ENCODE measurements at places on chromosomes 5 and 9. TPM values are rescaled to one million over a fixed set of nuclear protein-coding genes. Genes with fewer than 3 reads are reported as not detected.
A peak's percentile ranks its signal among the peaks of the same experiment; 100 is the strongest.

- no peak for DNase-seq
These were observed 206.8 kb downstream of the CD180 start for GRCh38 chr5:66989781-66990180.

DNA sequence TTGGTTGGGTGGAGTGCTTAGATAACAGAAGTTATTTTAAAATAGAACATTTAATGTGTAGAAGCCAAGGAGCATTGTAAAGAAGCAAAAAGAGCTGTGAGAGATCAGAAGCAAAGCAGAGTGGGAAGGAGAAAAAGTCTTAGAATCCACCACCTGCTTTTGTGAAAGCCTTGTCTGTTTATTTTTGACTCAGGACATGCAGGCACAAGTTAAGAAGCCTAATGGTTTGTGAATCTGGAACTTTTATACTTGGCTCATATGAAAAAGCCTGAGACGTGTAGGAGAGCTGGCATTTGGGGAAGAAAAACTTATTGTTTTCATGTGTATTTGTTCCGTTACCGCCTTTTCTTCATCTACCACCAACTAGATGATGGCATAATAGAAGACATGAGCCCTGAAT, 38.5 kb upstream of the ITGA2 start:
- DNase-seq, result no peak

DNA sequence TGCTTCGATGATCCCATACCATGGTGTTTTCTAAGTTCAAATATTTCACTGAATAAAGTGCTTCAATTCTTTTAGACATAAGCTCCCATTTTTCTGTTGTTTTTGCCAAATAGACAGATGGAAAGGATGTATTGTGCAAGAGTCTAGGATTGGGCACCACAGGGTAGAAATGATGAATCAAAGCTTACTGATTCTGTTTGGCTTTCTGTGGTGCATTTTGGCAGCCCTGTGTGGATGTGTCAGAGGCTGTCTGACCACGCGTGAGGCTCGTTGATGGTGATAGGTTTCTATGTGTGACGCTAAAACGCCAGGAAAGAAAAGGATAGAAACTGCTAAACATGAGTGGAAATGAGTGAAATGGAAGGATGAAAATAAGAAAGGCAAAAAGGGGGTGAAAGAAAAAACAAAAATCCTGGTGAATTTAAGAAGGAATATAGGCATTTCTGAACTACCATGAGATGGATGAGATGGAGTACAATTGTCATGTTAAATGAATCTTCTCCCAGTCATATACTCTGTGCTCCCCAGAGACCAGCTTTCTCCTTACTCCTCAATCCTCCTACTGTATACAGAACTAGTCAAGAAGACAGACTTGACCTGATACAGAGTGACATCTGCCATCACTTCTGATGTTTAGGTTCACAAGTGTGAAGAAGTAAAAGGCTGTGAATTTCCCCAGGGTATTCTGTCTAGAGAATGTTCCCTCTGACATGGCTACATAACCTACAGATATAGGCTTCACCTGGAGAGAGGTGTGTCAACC, 54.4 kb downstream of the ANKH start:
- no peak for DNase-seq

DNA sequence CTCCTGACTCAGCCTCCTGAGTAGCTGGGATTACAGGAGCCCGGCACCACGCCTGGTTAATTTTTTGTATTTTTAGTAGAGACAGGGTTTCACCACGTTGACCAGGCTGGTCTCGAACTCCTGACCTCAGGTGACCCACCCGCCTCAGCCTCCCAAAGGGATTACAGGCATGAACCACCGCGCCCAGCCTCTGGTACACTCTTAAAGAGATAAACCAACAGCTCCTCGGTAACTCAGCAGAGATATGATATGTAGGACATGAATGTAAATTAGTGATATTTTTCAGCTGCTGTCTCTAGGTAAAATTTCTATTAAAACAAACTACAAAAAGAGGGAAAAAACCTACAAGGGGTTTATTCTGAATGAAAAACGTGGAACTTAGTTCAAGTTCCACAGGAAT, 42.8 kb upstream of the HK3 start:
- no peak for DNase-seq

DNA sequence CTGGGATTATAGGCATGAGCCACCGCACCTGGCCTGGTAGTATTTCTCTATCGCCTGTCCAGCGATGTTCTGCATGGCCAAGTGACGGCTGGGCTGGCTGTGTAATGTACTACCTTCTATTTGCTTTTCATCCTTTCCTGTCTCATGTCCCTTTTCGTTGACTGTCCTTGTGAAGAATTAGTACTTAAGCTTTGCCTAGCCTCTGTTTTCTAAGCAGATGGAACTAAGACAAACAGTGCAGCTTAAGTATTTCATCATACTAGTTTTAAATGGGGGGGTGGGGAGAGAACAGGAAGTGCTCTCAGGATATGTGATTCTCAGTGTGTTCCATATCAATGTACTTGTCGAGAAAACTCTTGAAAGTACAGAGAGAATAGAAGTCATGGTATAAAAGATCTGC, 31.7 kb upstream of the CCL21 start:
- no peak for DNase-seq

DNA sequence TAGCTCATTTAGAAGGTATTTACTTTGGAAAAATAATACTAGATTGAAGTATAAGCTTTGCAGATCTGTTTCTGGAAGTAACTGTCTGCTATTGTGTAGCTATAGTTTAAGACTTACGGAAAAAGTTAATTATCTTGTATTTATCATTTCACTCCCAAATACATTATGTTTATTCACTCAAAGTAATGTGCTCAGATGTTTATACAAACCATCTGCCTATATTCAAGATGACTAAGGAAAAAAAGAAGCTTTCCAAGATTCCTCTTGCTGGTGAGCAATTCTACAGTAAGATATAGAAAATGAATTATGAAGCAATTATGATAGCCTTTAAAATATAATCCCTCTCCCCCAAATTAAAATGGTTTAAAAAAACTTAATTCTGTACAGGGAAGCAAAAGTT, 137.9 kb downstream of the KIAA0825 start:
- no peak for DNase-seq

DNA sequence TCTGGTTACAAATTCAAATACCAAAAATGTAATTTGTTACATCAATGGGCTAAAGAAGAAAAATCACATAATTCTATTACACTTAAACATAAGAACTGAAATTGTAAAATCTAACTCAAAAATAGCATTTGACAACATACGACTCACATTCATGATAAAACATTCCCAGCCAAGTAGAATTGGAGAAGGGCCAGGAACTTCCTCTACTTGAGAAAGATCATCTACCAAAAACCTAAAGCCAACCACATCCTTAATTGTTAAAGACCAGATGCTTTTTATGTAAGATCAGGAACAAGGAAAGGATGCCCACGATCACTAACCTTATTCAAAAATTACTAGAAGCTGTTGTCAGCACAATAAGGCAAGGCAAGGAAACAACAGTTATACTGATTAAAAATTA, 1819.8 kb upstream of the C9orf72 start:
- DNase-seq, result no peak

- DNase-seq, result no peak
These were observed 172.3 kb upstream of the PPP1R26 start for GRCh38 chr9:135307300-135307699.

DNA sequence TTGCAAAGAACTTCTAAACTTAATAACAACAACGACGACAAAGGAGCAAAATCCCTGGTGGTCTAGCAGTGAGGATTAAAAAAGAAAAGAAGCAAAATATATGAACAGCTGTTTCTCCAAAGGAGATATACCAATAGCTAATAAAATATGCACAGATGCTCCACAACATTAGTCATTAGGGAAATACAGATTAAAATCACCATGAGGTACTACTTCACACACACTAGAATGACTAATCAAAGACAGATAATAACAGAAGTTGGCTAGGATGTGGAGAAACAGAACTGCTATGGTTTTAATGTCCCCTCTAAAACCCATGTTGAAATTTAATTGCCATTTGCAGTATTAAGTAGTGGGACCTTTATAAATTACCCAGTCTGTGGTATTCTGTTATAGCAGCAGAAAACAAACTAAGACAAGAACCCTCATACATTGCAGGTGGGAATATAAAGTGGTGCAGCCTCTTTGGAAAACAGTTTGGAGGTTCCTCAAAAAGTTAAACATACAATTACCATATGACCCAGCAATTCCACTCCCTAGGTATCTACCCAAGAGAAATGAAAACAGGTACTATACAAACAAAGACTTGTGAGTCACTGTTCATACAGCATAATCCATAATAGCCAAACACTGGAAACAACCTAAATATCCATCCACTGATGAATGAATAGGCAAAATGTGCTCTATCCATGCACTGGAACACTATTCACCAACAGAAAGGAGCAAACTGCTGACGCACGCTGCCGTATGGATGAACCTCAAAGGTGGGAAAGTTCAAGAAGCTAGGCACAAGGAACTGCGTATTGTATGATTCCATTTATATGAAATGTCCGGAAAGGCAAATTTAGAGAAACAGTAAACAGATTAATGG, 11.4 kb upstream of the DUSP1 start:
- DNase-seq, result peak; percentile 38

The OLFM1 gene
- total RNA-seq, result 0.95 TPM

The LRRC70 gene
- total RNA-seq, result 24.5 TPM

The GHR gene
- total RNA-seq, result 0.27 TPM

DNA sequence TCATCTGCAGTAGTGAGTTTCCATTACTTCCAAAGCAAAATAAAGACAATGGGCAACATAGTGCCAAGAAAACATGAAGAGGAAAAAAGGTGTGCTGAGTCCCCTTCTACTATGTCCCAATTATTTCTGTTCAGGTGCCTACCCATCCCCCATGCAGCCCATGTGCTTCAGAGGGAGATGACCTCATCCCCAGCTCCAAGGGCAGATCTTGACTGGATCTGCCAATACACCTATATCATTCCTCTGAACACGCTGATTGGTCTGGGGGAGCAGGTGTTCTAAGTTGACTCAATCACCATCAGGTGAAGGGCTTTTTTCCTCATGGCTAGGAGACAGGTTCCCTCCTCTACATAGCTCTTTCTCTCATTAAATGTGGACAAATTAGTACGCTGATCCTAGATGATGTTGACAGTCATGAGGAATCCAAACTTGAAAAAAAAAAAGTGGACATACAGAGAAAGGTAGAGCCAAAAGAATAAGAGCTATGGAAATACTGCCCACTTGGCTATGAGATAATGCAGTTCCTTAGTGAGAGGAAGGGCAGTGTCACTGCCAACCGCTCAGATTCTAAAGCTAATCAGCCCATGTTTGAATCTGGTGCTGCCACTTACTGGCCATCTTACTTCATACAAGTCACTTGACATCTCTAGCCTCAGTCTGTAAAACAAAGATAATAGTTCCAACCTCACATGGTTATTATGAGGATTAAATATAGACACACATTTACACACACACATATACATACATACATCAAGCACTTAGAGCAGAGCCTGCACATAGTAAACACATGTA, 23.1 kb downstream of the PRELID2 start:
- DNase-seq, result peak; percentile 69

GRCh38 chr5:169161022-169161680, 139.8 kb downstream of the SLIT3 start:
- peak; percentile 53 for DNase-seq

Data from endothelial cell of umbilical vein (primary cell).